ENCODE measurements at places on chromosomes 2 and 18.

GRCh38 chr2:43125090-43125998, 101.1 kb downstream of the ZFP36L2 start:
- no peak for DNase-seq

DNA sequence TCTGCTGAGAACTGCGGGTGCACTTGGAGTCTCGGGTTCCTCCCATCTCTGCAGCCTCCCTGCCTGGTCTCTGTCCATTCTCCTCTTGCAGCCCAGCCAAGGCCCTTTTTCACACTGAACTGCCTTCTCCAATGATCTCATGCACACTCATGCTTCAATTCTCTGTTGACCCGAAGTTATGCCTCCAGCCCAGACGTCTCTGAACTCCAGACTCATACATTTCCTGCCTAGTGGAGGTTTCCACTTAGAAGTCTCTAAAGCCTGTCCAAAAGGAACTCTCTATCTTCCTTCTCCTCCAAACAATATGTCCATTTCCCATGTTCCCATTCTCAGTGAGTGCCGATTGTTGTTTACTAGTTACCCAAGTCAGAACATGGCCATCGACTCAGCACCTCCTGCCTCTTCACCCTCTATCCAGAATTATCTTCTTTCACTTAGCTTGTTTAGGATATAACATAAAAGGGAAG, 155.2 kb downstream of the IRS1 start:
- DNase-seq: no peak

DNA sequence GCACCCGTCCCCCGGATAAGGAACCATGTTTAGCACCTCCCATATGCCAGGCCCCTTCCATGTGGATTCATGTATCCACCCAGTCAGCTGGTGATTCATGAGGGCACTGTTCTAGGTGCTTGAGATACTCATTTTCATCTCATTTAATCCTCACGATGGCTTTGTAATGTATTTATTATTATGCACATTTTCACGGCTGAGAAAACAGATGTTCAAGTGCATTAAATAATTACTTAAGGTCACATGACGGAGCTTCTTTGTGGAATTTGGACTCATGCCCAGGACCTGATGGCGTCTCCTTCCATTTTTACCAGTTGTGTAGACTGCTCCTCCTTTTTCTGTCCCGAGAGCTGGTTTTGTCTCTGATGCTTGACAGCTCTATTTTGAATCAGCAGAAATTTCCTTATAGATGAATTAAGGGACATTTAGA, 72.2 kb upstream of the RBM44 start:
- DNase-seq: no peak

GRCh38 chr2:63741884-63742579, 99.7 kb upstream of the UGP2 start:
- DNase-seq: no peak

GRCh38 chr2:48120759-48121242, 214.5 kb upstream of the FBXO11 start:
- DNase-seq: no peak

GRCh38 chr2:55961318-55961911, 37.8 kb upstream of the EFEMP1 start:
- no peak for DNase-seq

- DNase-seq: no peak
These were observed 67.0 kb downstream of the PMS1 start for GRCh38 chr2:189851174-189851826.

GRCh38 chr2:80499095-80499494, 194.5 kb upstream of the LRRTM1 start:
- no peak for DNase-seq

DNA sequence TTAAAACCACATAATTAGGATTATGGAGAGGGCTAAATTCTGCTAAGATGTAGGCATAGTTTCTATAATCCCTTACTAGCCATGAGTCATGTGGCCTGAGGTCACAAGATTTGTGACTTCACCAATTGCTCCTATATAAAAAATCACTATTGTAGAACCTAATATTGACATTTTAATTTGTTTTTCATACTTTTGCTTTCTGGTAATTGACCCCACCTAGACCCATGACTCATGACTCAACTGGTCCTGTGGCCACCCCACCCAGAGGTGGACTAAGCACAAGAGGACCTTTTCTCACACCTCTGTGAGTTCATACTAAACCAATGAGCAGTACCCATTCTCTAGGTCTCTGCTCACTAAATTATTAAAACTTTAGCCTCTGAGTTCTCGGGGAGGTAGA, 1567.5 kb upstream of the LRRTM1 start:
- DNase-seq: no peak

GRCh38 chr18:62325806-62326645, 916 bp downstream of the TNFRSF11A start:
- DNase-seq: no peak

DNA sequence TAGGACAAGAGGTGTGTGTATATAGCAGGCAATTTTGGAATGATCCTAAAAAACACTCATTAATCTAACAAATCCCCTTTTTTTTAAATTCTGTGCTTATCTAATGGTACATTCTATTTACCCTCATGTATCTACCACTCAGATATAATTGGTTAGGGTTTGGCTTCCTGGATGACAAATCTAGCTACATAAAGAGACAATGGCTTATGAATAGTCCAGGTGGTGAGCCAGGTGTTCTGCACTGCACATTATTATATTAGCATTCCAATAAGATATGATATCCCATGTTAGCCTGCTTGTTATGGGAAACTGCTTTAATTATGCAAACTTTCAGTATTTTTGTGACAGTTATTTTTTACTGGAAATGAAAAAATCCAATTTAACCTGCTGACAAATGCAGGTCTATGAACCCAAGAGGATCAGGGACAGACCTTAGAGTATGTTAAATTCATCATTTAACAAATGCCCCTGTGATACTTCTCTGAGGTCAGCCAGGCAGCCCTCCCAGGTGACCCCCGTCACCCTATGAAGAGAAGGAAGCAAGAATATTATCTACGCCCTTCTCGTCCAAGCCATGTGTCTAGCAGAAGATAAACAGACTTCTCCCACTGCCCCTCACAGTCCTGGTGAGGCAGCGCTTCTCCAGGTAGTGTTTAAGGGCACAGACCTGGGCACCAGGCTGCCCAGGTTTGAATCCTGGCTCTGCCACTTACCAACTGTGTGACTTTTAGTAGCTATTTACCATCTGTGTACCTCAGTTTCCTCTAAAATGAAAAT, 83.0 kb downstream of the ADD2 start:
- no peak for DNase-seq

DNA sequence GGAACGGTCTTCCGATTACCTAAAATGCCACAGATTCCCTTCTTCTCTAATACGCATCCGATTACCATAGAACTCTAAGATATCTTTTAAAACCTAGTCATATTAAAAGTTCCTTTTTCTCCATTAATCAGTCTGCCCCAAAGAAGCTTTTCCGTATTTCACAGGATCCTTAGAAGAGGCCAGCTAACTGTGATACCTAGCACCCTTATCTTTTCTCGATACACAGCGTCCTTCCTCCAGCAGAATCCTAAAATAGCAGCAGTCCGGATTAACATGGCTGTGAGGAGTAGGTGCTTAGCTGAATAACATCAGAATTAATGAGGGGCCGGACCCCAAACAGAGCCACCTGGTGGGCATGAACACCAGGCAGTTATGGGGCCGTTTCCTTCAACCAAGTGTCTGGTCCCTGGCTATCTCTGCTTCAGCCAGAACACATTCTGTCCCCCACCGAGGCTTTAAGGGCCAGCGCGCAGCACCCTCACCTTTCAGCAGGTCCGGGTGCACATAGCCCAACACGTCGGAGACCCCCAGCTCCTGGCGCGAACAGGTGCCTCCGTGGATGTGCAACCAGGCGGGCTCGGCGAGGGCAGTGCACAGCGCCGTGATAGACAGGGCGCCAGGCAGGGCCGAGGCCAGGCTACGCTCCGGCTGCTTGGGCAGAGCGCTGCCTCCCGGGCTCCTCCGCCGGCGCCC, 995 bp downstream of the TMEM127 start:
- DNase-seq: no peak

GRCh38 chr2:235561450-235561849, 67.6 kb downstream of the AGAP1 start:
- no peak for DNase-seq

DNA sequence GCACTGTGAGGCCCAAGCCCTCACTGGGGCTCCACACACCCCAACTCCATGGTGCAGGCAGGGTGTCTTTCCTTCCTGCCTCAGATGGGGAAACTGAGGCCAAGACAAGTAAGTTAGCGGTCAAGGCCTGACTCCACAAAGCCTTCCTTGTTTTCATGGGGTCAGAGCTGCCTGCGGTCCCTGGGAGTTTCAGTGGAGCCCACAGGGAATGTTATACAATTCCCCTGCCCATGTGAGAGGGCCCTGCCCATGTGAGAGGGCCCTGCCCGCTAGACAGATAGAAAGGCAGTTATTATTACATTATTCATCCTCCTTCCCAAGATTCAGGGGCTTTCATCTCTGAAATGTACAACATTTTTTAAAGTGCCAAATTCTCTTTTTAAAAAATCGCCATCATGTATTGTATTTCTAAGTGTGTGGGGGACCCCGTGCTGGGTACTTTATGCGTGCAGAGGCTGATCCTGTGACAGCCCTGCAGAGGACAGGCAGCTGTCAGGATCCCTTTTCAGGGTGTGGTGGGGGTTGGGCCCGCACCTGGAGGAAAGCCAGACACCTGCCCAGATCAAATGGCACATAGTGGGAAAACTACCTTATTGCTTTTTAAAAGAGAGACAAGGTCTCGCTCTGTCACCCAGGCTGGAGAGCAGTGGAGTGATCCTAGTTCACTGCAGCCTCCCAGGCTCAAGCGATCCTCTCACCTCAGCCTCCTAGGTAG, 23.4 kb downstream of the FBLN7 start:
- no peak for DNase-seq

GRCh38 chr2:174365571-174365970, 30.0 kb upstream of the SCRN3 start:
- no peak for DNase-seq

DNA sequence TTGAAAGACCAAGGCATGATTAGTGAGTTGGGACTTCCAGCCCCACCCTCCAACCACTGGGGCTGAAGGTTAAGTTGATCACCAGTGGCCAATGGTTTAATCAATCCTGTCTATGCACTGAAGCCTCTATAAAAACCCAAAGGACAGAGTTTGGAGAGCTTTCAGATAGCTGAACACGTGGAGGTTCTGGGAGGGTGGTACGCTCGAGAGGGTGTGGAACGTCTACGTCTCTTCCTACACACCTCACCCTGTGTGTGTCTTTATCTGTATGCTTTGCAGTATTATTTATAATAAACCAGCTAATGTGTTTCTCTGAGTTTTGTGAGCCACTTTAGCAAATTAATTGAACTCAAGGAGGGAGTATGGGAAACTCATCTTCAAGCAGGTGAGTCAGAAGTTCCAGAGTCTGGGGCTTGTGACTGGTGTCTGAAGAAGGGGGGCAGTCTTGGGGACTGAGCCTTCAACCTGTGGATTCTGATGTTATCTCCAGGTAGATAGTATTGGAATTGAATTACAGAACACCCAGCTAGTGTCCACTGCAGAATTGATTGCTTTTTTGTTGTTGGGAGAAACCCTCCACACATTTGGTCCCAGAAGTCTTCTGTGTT, 20.3 kb downstream of the ACTR3 start:
- peak; percentile 69 for DNase-seq

DNA sequence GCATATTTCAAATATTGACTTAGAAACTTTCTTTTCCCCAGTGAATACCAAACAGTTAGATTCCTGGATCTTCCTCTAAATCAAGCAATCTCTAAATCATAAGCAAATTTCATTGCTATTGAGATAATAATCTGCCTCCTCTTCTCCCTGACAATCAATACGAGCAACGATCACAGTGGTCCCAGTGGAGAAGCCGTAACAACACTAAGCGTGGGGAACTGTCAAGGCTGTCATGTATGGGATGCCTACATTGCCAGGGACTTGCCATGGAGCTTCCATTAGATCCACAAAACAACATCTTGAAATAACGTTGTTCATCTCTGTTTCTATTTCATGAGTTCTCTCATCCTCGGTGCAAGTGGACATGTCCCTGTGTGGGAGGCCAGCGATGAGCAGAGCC, 61.3 kb downstream of the SNTG2 start:
- no peak for DNase-seq
